Cerebellar cortex (tissue), 1 donor: ENCODE measurements at places on chromosomes 7 and 10.

GRCh38 chr7:150800581-150801241 is at the start of gene TMEM176A:
Gene TMEM176A, plus strand, starts transcription at chr7:150800769. Its CDS starts 782 bp downstream, at chr7:150801551.
- no peak for DNase-seq

- DNase-seq, result no peak
Measured at GRCh38 chr10:33434933-33435332, 100.5 kb upstream of the NRP1 start.

- no peak for DNase-seq
Measured at GRCh38 chr7:127437241-127437640, 44.7 kb upstream of the ZNF800 start.

DNA sequence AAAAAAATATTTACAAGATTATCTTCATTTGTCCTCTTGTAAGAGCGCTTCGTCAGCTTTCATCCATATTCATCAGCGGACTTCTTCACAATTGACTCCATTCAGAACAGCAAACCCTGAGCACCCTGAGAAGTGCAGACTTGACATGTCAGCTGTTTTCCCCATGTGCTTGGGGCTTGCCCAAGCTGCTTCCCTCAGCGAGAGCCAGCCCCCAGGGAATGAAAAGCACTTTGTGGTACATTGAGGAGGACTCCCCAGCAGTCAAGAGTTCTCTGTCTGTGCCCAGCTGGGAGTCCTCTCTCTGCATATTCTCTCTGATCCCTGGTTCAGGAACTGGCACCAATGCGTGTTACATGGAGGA is 22.7 kb downstream of the HKDC1 start:
- DNase-seq, result peak; percentile 18

DNA sequence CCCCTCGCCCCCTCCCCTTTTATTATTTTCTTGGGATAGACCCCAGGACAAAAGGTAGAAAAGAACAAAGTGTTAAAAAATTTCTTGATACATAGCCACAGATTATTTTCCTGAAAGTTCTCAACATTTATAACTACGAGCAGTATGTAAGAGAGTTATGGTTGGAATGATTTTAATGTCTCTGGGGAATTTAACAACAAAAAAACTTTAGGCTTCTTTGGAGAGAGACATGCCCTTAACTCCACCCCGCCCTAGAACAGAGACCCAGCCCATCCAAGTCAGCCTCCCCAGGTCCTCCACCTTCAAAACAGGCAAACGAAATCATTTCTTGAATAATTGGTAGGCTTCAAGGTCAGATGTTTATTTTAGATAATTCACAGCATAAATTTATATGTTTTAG is 97.1 kb downstream of the TCF7L2 start:
- DNase-seq, result no peak

GRCh38 chr10:48973065-48973464 is 33.4 kb upstream of the LRRC18 start:
- DNase-seq, result no peak

DNA sequence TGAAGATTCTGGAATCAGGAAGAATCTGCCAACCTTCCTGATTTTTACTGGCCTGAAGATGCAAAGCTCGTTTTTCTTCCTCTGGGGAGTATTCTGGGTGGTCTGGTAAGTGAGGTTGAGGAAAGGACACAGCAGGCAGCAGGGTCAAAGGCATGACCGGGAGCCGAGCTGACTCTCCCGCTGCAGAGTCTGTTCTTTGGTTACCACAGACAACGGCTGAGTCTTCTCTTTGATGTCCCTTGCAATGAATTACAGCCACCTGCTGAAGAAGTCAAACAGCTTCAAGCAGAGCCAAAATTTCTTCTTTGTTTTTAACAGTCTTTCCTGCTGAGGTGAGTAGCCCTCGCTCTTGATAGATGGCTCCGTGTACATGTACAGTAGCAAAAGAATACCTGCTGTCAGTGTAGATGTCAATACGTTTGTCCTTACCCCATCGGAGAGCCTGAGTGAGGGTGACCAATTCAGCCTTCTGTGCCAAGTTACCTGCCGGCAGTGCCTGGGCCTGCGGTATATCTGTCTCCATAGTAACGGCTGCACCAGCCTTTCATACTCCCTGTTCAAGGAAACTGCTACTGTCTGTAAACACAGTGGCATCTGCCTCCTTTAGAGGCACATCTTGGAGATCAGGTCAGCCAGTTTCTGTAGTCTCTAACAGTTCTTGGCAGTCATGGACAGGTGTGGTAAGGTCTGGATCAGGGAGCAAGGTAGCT is 76.4 kb downstream of the PRR15 start:
- peak; percentile 74 for DNase-seq

- DNase-seq, result no peak
Measured at GRCh38 chr10:1102416-1102815, 46.2 kb downstream of the WDR37 start.

DNA sequence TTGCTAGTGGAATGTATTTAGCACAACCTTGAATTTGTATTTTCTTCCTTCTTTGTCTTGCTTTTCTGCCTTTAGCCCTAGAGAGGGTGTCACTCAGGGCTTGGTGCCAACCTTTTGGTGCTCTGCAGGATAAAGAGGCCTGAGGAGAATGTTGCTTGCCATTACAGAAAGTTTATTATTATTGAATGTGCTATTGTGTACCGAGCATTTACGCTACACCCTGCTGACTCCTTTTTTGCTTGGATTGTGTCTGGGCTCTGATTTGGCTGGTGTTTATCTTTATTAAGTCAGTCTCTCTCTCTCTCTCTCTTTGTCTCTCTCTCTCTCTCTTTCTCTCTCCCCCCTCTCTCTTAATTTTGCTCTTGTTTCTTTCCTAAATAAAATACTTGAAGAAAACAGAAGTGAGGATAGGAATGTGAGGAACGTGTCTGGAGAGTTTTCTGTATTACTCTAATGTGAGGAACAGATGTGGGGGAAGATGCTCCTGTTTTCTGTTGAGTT is 284.4 kb upstream of the PHYHIPL start:
- DNase-seq, result no peak

- no peak for DNase-seq
Measured at GRCh38 chr7:131803816-131804215, 247.4 kb upstream of the PODXL start.

- no peak for DNase-seq
Measured at GRCh38 chr10:83663918-83664317, 475.4 kb upstream of the GHITM start.

- no peak for DNase-seq
Measured at GRCh38 chr10:46264336-46264735, 22.5 kb upstream of the ANTXRL start.

DNA sequence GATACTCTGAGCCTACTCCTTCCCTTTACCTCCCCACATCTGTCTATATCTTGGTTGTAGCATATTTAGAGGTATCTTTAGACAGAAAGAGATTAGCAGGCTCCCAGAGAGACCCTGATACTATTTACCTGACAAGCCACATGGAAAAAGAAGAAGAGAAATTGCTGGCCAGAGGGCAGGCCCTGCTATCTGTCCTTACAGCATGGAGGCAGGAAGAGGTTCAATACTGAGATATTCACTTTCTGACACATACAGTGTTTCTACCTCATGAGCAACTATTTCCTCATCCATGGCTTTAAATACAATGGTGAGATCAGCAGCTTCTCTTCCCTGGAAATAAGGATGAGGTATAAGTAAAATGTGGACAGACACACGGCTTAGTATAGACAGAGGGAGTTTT is 33.9 kb upstream of the TSPAN13 start:
- DNase-seq, result no peak

GRCh38 chr10:122147663-122148062 is 123.4 kb upstream of the BTBD16 start:
- no peak for DNase-seq

DNA sequence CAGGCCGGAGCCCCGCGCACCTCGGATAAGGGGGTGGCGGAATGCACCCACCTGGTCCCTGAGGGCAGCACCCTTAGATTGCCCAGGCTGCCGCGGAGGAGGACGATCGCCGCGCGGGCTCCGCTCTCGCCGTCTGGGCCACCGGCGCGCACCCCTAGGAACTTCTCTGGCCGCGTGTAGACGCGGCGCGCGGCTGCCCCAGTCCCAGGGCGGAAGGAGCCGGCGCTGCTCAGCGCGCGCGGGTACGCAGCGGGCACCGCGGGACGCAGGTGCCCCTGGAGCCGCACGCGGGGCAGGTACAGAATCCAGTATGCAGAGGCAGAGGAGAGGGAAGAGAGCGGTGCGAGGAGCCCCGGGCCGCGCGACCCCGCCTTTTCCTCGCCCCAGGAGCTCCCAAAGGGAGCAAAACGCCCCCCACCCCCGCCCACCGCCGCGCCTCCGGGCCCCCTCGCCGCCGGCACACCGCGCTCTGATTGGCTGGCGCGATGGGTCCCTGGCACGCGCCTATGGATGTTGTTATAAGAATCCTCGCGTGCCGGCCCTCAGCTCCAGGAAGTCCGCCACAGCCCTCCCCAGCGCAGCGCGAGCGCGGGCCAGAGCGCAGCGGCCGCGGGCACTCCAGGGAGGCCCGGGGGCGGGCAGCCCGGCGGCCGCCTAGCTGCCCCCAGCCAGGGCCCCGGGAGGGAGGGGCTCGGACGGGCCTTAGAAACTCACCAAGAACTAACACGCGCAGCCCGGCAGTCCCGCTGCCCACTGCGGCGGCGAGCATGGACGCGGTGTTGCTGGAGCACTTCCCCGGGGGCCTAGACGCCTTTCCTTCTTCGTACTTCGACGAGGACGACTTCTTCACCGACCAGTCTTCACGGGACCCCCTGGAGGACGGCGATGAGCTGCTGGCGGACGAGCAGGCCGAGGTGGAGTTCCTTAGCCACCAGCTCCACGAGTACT is at the start of gene PTF1A:
Gene PTF1A (plus strand): TSS at position 549 of the 948 bp plus-strand sequence. CDS start 219 bp downstream, at position 768.
- DNase-seq, result no peak

GRCh38 chr10:93554760-93555432 is 11.6 kb upstream of the FFAR4 start:
- DNase-seq, result peak; percentile 71

- DNase-seq, result no peak
Measured at GRCh38 chr10:75836064-75836463, 404.6 kb downstream of the LRMDA start.

DNA sequence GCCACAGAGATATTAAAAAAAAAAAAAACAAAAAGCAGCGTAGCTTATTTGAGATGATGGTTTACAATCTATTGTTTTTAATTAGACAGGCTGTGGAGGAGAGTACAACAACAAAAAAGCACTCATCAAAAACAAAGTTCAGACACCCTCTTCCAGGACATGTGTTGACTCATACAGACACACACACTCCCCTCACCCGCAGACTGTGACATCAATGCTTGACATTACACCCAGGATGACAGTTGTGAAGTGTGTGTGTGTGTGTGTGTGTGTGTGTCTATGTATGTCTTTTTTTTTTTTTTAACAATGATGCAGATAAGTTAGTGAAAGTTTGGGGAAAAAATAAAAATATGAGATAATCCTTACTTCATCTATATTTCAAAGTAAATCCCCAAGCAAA is 303.6 kb downstream of the GPAM start:
- DNase-seq, result no peak

DNA sequence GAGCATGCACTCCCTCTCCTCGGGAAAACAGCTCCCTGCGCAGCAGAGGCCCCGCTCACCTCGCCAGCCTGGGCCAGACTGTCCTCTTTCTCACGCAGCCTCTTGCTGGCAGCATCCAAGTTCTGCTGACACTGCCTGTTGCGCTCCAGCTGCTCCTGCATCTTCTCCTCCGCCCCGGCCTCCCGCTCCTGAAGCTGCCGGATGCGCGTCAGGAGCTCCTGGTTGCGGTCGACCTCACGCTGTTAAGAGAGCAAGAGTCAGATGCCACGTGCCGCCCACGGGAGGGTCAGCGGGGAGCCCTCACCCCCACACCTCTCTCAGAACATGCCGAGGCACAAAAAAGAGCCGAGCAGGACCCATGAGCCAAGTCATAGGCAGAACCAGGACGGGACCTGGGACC is 10.2 kb downstream of the MAD1L1 start:
- no peak for DNase-seq

- DNase-seq, result no peak
Measured at GRCh38 chr7:128456255-128456725, 612 bp downstream of the HILPDA start.

- no peak for DNase-seq
Measured at GRCh38 chr7:73669288-73669701, 1.7 kb downstream of the VPS37D start.

- peak; percentile 11 for DNase-seq
Measured at GRCh38 chr10:58137813-58138212, 129.9 kb downstream of the IPMK start.

DNA sequence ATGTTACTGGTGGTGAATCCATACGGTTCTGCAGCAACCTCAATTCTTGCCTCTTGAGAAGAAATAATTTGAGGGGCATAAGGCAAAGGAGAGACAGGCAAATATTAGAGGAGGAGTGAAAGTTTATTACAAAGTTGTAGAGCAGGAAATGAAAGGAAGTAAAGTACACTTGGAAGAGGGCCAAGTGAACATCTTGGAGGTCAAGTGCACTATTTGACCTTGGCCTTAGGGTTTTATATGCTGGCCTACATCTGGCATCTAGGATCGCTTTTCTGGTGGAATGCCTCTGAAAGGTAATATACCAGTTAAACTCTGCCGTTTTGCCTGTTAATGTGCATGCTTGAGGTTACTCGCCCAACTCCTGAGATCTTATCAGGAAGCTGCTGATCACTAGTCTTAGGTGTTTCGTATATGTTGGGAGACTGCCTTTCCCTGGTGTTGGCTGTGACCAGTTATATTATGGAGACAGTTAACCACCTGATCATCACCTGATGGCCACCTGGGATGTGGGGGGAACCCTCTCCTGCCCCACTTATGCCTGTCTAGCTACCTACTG is 66.1 kb upstream of the CYP2C18 start:
- no peak for DNase-seq

DNA sequence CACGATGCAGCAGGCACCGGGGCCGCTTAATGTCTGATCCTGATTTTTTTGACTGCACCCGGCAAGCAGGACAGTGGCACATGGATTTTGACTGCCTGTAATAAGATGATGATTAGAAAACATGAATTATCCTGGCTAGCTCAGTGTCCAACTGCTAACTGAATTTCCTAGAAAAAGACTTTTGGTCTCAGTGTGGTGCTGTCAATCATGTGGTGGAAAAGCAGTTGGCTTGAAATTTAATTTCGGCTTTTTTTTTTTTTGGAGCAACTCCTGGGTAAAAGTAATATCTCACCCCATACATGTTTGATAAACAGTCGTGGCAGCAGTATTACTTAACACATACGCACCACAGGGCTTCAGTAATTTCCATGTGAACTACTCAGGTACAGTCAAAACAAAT is 227.7 kb downstream of the FANK1 start:
- DNase-seq, result no peak

- no peak for DNase-seq
Measured at GRCh38 chr7:112497481-112497880, 16.7 kb downstream of the LSMEM1 start.

- no peak for DNase-seq
Measured at GRCh38 chr7:83882551-83882950, 233.6 kb upstream of the SEMA3E start.

DNA sequence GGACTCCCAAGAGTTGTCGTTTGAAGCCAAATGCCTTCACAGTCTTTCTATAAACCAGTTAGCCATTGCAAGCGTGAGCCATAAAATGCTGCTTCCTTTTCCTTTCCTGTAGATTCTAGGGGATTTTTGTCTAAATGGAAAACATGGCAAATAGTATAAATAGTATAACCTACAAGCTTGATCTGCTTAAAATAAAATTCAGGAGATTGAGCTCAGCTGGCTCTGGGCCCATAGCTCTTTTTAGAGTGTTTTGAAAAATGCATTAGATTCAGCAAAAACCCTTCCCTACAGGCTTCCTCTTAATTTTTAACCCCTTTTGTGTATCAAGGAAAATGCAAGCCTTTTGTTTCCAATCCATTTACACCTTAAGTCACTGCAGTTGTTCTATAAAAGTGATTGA is 190.1 kb upstream of the GDF10 start:
- no peak for DNase-seq
